ENCODE measurements at places on chromosomes 4 and X.

GRCh38 chr4:76997532-76997931, 48.0 kb downstream of the SEPTIN11 start:
- DNase-seq, result no peak

DNA sequence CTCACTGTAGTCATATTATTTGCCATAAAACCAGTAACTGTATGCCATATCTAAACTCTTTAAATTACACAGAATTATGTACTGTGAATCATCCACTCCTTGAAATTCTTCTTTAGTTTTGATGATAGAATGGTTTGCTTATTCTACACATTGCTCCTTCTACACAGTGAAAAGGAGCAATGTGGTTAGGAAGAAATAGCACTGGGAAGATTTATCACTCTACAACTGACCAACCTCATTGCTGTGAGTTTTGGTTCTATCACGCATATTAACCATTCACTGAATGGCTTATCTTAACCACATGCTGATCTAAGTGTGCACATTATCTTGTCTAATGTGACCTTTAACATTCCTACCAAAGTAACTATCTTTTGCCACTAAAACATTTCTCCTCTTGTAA, 415.7 kb upstream of the NDST4 start:
- no peak for DNase-seq

DNA sequence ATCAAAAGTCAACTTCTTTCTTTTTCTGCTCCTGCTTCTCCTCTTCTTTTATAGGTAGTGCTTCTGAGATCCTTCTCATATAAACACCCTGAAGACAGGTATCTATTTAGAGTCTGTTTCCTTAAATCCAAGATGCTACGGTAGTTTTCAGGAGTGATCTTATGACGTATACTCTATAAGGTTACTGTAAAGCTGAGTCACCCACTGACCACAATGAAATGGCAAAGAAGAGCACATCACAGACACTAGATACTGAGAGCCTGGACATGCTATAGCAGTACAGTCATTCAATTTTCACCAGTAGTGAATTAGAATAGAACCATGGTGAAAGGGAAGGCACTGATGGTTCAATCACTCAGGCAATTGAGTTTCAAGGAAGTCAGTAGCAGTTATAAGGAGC, 412.5 kb downstream of the ADAM29 start:
- no peak for DNase-seq

- DNase-seq, result no peak
Measured at GRCh38 chr4:11615601-11616000, 186.9 kb upstream of the HS3ST1 start.

DNA sequence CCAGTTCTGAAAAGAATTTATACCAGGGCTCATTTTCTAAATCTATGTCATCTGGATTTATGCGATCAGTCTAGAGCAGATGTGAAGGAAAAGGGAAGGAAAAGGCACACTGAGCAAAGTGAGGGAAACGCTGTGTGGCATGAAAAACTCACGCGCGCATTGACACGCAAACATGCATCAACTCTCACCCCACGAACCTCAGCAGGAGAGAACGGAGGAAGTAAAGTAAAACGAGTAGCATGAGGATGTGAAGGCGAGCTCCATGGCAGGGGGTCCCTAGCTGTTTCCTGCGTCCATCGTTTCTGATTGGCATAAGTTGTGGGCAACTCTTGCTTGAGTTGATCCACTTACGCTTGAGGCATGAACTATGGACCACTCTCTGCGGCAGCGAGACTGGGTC, 102.8 kb upstream of the PDLIM3 start:
- no peak for DNase-seq

DNA sequence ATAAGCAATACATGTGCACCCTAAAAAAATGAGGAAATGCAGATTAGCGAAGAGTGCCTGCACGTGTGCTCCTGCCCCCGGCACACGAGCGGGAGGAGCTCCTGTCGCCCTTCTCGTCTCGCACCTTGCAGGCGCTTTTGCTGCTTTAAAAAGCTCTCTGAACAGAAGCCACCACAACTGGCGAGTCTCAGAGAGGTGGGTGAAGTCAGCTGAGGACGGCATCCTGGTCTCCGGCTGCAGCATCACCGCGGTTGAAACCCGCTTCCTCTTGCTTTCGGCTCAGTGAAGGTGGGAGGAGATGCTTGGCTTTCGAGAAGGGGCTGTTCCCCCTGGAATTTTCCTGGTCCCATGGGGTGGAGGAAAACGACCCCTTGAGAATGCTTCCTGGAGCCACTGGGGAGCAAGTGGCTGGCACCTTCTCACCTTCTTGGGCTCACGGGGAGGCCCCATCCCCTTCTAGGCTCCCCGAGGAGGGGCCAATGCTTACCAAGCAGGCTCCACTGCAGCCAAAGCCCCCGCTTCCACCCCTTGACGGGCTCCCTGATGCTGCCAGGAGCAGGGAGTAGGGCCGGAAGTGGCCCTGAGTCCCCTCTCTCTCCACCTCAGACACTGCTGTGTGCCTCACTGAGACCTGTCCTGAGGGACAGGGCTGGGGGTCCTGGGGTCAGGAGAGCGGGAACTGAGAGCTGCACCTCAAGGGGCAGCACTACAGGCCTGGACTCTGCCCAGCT, 29.2 kb upstream of the MXD4 start:
- no peak for DNase-seq

DNA sequence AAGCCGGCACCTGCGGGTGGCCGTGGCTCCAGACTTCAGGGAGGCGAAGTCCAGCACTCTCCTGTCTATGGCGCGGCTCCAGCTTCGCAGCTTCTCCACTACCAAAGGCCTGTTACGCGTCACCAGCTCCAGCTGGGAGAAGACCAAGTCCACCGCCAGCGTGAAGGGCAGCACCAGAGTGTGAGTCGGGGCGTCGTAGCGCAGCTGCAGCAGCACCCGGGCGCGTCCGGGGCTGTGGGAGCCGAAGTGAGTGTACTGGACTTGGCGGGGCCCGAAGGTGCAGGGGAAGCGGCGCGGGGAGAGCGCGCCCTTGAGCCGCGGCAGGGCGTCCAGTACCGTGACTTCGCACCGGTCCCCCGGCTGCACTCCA, 444 bp downstream of the FREM3 start:
- DNase-seq, result no peak

DNA sequence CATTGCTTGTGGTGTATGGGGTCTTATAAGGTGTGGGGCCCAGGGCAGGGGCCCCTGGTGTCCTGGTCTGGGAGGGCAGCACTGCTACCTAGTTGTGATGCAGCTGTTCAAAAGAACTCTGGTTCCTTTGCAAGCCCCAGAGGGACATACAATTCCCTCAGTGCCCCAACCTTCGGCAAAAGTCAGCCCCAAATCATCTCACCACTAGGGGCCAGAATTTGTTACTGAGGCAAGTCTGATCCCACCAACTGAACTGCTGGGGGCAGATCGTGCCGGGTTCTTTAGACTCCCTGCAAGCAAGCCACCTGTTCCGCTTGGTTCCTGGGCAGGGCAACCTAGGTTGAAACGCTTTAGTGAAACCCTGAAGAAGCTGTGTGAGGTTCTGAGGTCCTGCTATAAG, 180.1 kb upstream of the S100G start:
- DNase-seq, result no peak

GRCh38 chr4:138535316-138535715, 293.2 kb upstream of the SLC7A11 start:
- no peak for DNase-seq

DNA sequence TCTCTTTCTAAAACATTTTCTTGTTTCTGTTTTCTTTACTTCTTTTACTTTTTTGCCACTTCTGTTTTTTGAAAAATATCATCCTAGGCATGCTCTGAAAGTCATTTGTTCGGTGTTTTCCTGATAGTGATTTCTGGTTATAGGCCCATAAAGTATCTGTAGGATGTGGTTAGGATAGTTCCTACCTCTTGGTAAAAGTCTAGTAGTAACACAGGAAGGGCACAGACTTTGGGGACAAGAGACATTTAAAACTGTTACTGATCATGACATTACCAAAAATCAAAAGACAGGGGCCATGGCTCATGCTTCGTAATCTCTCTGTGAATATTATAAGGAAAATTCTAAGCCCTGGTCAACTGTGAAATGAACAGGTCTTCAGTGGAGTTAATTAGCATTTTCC, 44.8 kb downstream of the FHL1 start:
- no peak for DNase-seq

DNA sequence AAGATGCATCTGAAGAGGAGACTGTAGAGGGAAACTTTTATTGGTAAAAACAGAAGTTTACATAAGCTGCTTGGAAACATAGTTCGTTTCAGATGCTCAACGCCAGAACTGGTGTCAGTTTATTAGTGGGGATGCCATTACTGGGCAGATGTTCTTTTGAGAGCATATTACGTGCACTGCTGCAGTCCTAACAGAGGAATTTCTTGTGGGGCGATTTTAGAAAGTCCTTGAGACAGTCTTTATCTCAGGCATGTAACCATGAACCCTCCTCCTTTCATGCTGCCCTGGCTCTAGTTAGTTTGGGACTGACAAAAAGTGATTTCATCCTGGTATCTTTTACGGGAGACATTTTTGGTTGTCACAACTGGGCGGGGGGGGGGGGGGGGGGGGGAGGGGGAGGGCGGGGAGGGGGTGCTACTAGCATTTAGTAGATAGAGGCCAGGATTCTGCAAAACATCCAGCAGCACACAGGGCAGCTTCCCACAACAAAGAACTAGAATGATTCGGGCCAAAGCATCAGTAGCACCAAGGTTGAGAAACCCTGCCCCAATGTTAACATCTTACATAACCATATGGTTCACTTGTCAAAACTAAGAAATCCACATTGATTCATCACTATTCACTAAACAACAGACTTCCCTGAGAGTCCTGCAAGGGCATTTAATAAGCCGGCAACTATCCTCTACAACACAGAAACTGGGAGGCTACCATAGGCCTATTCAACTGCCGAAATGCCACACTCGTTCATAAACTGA, 118.6 kb upstream of the FTHL17 start:
- DNase-seq, result no peak

GRCh38 chr4:77358315-77358928, 201.4 kb downstream of the CCNG2 start:
- DNase-seq, result no peak

DNA sequence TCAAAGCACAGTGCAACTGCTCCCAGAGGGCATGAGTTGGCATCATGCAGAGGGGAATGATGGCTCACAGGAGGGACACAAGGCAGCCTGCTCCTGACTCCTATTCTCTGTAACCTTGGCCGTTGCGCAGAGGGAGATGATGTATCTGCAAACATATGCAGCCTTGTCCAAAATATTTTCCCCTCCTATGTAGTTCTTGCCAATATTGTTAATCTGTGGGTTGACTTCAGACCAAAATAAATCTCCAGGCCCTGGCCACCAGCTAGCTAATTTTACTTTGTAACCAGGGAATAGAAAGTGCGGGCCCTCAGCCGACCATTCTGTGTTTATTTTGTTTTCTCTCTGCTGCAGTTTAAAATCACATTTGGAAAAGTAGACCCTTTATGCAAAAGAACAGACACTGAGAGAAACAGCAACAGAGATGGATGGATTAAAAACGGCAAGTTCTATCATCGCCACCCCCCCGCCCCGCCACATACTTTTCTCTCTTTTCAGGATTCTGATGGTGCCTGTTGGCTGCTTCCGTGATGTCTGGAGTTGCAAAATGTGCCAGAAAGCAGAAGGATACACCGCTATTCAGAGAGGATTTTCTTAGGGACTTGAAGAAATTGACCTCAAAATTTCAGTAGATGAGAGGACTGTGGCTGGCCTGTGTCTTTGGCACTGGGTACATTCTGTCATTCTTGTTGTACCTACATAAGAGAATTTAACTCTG, 185.3 kb upstream of the BCOR start:
- DNase-seq, result no peak

DNA sequence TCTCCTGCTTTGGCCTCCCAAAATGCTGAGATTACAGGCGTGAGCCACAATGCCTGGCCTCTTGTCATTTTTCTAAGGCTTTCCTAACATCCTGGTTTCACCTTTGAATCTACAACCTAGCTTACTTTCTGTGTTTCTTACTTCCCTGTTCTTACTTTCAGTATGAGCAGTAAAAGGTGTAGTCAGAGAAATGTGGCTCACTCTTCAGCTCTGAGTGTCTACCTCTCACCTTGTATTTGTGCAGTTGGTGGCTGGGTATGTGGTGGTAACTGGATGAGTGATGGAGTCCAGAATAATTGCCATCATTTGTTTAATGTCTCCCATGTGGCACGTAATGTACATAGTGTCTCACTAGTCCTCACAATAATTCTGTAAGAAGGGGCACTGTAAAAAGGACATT, 19.1 kb upstream of the CXCL11 start:
- no peak for DNase-seq

DNA sequence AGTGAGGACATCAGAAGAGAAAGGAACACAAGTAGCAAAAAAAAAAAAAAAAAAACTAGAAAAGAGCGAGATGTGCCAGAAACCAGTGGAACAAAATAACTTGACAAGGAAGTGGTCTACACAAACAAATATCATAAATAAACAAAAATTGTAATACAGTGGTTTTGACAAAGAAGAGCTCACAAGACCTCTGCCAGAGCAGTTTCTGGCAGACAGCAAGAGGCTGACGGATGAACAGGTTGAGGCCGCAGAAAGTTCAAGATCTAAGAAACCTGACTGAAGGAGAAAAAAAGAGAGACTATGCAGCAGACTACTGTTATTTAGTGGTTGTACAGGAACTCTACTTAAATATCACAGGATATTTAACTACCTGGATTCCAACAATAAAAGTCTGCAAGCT, 66.2 kb downstream of the MAB21L2 start:
- no peak for DNase-seq

GRCh38 chr4:73891739-73892405, 22.7 kb downstream of the CXCL1 start:
- DNase-seq, result no peak

DNA sequence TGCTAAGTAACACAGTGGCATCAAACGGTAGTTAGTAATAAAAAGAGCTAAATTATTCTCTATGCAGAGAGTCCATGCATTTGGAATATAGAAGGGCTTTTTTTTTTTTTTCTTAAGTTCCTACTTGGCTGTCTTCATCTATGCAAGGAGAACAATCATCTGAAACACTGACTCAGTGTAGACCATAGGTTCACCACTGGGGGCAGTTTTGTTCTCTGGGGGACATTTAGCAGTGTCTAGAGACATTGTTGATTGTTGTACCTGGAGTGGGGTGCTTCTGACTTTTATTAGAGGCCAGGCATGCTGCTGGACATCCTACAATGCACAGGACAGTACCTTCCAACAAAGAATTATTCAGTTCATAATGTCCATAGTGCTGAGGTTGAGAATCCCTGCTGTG, 41.2 kb downstream of the TMA16 start:
- no peak for DNase-seq

GRCh38 chr4:181911420-181911819, 331.8 kb upstream of the TENM3 start:
- DNase-seq, result no peak

- DNase-seq, result no peak
Measured at GRCh38 chr4:84495118-84495793, 3.8 kb downstream of the NKX6-1 start.

GRCh38 chrX:13357925-13358324, 38.1 kb upstream of the ATXN3L start:
- DNase-seq, result no peak

- no peak for DNase-seq
Measured at GRCh38 chrX:652341-652741, 21.8 kb downstream of the SHOX start.

GRCh38 chr4:21921526-21922180, 26.9 kb downstream of the KCNIP4 start:
- DNase-seq, result no peak
